Stimulated activated CD4-positive, alpha-beta T cell treated with anti-CD3 and anti-CD28 coated beads, Interleukin-15, amount 100 ng/mL, for 24 hours (primary cell): ENCODE measurements at places on chromosomes 2 and 18.

GRCh38 chr2:111634050-111634794 lies 249.8 kb downstream of the ANAPC1 start:
- DNase-seq, result no peak

GRCh38 chr2:143893371-143893770 lies 626.5 kb downstream of the ZEB2 start:
- DNase-seq, result no peak

DNA sequence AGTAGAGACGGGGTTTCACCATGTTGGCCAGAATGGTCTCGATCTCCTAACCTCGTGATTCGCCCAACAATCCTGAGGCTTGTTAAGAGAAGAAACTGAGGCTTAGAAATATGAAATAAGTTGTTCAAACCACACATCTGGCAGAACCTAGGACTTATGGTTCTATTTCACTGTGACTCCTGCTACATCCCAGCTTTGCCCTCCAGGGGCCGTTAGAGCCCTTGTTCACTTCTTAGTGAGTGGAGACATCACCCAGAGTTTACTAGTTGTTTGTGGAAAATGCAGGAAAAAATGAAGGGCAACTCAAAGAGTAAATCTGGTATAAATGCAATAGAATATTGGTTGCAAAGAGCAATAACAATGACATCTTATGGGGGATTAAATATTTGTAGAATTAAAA lies 43.9 kb downstream of the MARCHF4 start:
- no peak for DNase-seq

GRCh38 chr2:226079671-226080181 lies 680.2 kb downstream of the NYAP2 start:
- no peak for DNase-seq

DNA sequence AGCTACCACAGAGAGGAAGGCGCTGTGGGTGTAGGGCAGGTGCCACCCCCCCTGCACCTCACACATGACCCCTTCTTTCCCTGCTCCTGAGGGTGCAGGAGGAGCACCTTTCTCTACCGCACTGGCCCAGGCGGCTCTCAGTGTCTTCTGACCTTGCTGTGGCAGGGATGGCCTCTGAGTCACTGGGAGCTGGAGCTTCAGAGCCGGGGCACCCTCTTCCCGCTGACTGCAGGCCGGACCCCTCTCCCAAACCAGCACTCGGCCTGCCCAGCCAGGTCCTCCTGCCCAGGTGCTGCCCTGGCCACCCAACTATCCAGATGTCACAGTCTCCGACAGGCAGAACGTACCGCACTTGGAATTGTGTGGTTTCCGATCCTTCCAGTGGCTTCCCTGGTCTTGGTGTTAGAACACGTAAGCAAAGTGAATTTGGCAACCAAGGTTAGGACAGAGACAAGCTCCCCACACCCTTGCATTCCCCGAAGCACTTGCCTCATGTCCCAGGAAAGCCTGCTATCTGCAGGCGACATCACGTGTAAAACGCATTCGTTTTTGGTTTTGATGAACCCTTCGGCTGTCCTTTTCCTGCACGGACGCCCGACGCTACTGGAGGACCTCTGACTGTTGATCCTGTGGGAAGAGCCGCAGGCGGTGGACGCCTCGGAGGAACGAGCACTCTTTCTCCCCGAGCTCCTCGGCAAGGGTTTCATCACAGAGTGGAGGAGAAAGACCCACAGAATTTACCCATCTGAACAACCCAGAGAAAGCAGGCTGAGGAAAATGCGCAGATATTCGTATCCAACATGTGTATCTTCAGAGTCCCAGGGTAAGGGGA lies 24.7 kb upstream of the KCNG2 start:
- DNase-seq, result no peak
